NCI-H187 (cell line): ENCODE measurements at places on chromosomes 3 and 15.

GRCh38 chr3:17831366-17831765 lies 88.9 kb upstream of the TBC1D5 start:
- no peak for DNase-seq

DNA sequence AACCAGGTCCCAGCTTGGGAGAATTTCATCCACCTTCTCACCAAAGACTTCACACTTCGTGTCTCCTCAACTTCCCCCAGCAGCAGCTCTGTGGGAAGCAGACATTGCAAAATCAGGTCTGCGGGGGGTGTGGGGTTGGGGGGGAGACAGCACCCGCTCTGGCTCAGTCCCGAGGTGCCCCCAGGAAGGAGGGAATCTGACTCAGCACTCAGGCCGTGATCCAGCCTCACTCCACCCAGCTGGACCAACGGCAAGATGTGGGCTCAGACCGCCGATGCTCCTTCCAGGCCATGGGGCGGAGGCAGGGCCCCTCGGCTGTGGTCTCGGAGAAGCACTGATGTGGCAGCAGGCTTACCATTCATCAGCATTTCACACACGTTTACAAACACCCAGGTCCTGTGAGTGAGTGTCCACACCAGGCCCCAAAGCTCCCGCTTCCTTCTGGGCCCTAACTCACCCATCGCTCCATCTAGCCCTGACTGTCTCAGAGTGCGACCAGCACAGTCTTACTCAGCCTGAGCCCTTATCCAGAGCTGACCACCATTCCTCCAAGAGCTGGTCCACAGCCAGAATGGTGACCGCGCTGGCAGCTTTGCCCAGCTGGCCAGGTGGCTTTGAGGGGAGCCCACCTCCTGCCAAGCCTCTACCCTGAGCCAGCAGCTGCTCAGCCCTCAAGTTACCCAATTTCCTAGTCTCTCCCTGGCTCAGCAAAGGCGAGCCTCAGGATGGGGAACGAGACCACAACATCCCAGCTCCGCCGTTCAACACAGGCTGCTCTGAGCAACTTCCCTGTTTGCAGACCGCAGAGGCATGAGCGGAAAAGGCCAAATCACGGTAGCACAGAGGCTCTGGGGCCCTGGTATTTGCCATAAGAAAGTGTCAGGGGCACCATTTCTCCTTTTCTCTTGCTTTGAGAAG lies 3.3 kb downstream of the STAB1 start:
- DNase-seq, result no peak

- DNase-seq, result no peak
These were observed 47.8 kb upstream of the CTSH start for GRCh38 chr15:78992416-78993256.

GRCh38 chr3:53030619-53031449 lies 15.0 kb downstream of the SFMBT1 start:
- DNase-seq, result no peak

DNA sequence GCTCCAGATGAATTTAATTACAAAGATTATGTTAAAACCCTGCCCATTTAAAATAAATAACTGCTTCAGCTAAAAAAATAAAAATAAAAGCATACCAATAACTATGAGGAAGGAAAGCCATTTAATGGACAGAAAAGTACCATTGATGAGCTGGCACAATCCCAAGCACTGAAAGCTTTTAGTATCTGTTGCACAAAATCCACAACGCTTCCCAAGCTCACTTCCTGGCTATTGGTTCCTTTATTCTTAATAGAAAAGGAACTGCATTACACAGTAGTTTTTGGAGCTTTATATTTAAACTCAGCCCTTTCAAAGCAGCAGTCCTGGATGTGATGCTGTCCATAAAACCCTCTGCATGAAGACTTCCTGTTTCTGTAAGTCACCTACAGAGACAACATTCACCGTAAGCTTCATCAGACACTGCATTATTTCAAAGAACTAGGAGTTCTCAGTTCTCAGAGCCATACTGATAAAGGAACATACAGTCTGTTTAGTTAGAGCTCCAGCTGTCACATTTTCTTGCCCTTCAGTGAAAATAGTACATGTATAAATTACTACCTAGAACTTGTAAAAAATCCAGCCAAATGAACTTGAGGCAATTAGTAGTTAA lies 81.5 kb downstream of the CSNK1G1 start:
- no peak for DNase-seq

DNA sequence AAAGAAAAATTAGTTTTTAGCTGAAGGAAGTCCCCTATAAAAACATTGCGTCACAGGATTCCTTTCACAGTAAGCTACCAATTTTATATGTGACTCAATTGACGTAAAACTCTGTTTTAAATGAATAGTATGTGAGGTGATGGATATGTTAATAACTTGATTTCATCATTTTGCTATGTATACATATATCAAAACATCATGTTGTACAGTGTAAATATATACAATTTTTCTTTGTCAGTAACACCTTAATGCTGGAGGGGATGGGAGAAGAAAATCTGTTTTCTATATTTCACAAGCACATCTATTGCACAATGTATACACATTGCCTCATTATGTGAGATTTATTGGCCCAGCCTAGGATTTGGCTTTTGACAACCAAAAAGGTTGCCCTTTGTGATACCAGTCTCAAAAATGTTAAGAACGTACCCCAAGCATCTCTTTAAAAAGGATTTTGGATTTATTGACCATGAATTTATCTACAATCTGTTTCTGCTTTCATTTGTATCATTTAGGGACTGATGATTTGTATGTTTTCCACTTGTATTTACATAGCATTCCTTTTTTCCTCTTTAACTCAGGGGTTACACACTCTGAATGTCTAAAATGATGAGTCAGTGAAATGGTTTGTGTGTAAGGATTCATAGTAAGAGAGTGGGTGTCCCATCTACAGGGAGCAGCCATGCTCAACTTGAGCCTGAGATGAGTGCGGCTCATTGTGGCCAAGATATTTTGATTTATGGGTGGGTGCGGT lies 62.6 kb downstream of the CRTC3 start:
- no peak for DNase-seq

GRCh38 chr3:178456621-178457285 lies 79.5 kb upstream of the KCNMB2 start:
- DNase-seq, result no peak

DNA sequence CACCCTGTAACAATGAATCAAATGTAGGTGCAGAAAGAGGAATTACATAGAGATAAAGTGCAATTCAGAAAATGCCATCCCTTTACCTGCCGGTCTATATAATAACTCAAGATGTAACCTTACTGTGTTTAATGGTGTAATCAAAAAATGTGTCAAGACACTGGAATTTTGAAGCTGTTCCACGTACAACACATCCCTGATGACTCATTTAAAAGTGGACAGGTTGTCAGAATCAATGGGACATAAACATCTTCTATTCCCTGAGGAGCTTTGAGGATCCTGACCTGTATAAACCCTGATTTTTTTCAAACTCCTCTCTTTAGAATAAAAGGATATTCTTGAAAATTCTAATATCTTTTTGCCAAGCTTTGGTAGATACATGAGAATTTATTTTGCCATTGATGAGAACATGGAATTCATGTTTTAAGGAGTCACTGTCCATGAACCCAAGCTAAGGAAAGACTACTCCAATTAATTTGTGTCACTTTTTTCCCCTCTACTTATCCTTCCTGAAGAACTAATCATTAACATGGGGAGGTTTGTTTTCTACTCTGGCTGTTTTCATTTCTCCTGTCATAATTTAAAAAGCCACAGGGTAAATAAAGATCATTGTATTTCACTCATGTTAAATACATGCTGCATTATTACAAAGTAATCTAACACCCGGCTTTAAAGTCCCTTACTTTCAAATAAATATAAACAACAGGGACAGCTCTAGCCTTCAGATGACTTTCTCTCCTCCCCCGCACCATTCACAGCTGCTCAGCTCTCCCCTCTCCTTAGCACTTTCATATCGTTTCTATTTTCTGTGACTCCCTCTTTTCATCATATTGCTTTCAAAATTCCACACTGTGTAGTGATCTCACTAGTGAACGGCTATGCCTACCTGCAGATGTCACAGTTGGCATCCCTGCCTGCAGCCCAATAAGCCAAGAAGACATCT lies 138.3 kb downstream of the TAFA4 start:
- DNase-seq, result no peak

DNA sequence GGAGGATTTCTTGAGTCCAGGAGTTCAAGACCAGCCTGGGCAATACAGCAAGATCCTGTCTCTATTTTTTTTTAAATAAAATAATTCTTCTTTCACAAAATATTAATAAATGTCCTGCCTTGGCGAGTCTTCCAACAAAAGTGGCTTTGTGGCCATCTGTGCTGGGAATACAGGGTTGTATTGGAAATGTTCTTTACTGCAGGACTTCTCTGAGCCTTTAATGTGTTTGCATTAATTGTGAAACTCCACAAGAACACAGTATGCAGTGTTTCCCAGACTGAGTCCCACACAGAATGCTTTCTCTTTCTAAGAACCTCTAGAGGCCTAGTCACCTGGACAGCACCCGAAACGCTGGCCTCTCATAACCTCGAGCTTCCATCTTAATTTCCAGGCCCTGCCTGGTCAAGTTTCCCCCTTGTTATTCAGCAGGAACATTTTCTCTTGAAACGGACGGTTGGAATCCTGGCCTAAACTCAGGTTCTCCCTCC lies 85.4 kb upstream of the ARRDC4 start:
- no peak for DNase-seq
